ENCODE measurements at places on chromosomes 5 and 9. TPM values are rescaled to one million over a fixed set of nuclear protein-coding genes. Genes with fewer than 3 reads are reported as not detected.

The C9 gene
- total RNA-seq = not detected

The THG1L gene
- total RNA-seq = 13.2 TPM

DNA sequence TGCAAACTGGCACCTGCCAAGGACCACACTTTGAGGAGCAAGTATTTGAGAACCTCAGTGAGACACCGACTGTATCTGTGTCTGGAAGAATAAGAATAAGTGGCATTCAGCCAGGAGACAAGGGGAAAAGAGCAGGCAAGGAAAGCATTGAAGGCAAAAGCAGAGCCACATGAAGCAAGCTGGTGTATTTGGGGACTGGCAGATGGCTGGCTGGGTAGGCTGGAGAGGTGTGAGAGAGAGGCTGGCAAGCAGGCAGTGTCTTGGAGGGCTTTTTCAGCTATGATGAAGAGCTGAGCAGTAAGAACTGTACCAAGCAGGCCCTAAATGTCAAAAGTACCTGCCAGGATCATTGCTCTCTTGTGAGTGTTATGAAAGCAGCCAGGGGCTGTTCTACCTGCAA lies 14.1 kb upstream of the C5orf58 start:
- no peak for ATAC-seq

GRCh38 chr5:172599204-172599567 lies 41.9 kb upstream of the NEURL1B start:
- no peak for ATAC-seq

DNA sequence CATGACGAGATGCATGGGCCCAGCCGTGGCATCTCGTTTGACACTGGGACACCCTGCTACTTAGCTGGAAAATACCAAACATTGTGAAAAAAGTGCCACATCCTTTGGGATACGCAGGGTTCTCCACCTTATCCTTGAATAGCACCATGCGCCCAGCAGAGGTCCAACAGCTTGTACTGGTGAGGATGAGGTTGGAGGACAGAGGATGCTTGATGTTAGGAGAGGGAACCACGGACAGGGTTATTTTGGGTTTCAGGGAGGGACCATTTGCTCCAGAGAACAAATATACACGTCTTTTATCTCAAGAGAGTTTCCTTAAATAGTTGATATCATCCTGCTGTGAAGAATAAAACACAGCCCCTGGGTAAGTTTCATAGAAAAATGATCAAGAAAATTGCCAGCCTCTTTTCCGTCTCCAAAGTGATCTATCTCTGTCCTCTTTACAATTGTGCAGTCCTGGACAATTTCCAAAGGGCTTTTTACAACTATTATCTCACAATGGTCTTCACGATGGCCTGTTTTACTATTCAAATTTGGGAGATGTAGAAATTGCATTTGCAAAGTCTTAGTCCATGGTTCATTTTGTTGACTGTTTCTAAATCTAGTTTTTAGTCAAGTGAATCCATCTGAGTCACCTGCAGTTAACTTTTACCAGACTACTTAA lies 19.9 kb upstream of the FRRS1L start:
- ATAC-seq = no peak

Data from gastroesophageal sphincter (tissue), 4 donors.